ENCODE measurements at places on chromosomes 5 and 9.

DNA sequence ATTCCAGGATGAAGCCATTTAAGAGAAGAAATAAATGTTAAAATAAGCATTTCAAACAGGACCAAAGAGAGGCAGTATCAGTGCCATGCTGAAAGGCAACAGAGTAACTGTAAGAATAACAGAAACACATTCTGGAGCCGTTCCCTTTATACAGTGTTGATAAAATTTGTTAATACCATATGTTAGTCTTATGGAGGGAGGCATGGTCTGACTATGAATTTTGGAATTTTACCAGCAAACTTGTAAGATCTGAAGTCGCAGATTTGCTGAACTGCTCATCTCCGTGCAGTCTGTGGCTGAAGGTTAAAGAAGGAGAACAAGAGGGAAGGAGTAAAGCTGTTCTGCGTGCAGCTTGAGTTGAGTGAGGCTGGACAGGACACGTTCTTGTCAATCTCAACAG lies 508.4 kb downstream of the NFIB start:
- no peak for DNase-seq

- DNase-seq: no peak
These were observed 339.7 kb downstream of the ADAMTS6 start for GRCh38 chr5:65142016-65142415.

GRCh38 chr5:98205691-98206461 lies 567.6 kb upstream of the RGMB start:
- DNase-seq: peak; percentile 4

- no peak for DNase-seq
These were observed 63.1 kb downstream of the RNF38 start for GRCh38 chr9:36337002-36337401.

DNA sequence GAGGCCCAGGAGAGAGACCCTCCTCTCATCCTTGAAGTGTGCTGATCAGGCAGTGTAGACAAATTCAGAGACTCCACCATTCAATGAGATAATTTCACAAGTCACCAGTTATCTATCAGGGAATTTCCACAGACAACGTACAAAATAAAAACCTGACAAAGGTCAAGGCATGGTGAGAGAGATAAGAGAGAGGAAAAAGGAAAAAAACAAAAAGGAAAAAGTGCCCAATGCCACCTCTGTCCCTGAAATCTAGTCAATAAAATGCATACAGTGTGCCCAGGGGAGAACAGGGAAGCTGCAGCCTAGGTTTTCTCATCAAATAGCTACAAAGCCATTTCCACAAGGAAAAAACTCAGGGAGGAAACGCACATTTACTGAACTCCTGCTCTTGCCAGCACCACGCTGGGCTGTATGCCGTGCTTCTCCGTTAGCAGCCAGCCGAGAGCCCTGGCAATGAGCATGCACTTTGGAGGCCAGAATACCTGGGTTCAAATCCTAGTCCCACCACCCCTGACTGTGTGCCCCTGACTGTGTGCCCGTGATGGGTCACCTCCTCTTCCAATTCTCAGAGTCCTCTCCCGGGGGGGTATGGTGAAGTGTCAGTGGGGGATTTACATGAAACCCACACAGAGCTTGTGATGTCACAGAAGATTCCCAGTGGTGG lies 11.6 kb downstream of the WHRN start:
- no peak for DNase-seq

DNA sequence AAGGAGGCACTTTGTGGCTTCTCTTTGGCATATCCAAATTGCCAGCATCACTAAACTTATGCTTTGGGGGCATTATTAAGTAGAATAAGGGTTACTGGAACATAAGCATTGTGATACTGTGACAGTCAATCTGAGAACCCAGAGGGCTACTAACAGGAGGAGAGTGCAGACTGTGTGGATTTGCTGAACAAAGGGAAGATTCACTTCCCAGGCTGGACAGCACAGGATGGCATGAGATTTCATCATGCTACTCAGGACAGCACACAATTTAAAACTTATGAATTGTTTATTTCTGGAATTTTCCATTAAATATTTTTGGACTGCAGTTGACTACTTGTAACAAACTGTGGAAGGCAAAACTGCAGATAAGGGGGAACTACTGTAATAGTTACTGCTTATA lies 212.5 kb downstream of the TMC1 start:
- DNase-seq: no peak

DNA sequence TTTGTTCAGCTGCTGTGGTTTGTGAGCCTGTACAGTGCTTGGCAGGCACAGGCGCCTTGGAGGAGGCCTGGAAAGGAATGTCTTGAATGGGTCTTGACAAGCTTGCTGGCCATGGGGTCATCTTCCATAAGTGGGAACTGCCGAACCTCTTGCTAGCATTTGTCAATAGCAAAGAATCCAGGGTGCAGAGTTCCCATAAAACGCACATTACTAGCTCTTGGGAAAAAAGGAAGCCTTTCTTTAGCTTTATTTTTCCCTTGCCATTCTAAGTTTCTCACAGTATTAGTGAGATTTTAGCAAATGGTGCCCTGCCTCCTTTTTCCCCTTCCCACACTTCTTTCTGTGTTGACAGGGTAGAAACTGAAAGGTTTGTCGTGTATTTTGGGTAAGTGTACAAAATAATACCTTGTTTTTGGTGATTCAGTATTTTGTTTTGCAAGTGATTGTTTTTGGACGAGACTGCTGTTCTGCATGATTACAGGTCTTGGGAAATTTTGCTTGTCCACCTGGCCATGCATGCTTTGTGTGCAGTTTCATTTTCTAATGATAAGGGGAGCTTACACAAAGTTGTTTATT lies 82.0 kb downstream of the ADGRV1 start:
- DNase-seq: no peak

DNA sequence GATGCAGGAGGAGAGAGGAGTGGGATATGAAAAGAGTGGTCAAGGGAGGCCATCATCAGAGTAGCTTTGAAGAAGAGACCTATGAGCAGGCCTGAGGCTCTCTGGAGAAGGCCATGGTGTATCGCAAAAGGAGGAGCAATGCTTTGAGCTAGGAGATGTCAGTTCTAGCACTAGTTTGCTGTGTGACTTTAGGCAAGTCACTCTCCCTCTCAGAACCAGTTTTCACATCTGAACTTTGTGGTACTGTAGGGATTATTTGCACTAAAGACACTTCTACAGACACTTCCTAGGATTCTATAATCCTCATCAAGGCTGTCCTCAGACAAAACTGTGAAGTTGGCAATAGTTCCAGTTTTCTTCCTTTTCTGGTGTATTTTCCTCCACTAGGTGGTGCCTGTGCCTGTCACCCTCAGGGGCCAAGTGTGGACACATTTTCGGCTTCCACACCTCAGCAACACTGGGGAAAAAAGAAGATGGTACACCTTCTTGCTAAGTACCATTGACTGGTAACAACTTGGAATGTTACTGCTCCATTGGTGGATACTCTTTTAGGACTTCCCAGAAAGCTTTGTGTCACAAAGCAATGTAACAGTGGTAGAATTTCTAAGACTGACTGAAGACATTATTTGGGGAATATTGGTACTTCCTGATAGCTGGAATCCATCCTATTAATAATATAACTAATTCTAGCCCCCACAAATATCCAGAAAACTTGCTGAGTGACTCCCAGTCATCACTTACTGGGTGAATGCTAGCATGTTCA lies 9.9 kb downstream of the PAPPA start:
- no peak for DNase-seq

GRCh38 chr5:53445569-53445968 lies 34.9 kb upstream of the FST start:
- DNase-seq: no peak

- no peak for DNase-seq
These were observed 234.4 kb upstream of the ATP10B start for GRCh38 chr5:161086461-161086860.

GRCh38 chr9:122239722-122240121 lies 11.0 kb upstream of the LHX6 start:
- no peak for DNase-seq

DNA sequence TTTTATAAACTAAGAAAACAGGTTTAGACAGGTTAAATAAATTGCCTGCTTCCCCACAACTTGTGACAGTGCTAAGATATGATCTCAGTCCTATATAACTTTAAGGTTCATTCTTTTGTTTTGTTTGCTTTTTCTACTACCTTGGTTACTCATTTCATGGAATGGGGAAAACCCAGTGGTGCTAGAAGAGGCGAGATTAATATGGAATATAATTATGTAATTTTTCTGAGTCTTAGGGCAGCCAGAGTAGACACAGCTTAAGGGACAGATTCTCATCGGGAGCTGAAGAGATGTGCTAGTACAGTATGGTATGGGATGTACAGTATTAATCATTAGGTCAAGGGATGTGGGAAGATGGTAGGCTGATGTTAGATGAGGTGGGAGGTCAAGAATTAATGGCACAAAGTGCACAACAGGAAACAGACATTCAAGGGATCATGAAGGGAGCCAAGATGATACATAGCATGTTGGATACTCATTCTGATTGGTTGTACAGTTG lies 6.2 kb downstream of the TRIM32 start:
- DNase-seq: no peak

DNA sequence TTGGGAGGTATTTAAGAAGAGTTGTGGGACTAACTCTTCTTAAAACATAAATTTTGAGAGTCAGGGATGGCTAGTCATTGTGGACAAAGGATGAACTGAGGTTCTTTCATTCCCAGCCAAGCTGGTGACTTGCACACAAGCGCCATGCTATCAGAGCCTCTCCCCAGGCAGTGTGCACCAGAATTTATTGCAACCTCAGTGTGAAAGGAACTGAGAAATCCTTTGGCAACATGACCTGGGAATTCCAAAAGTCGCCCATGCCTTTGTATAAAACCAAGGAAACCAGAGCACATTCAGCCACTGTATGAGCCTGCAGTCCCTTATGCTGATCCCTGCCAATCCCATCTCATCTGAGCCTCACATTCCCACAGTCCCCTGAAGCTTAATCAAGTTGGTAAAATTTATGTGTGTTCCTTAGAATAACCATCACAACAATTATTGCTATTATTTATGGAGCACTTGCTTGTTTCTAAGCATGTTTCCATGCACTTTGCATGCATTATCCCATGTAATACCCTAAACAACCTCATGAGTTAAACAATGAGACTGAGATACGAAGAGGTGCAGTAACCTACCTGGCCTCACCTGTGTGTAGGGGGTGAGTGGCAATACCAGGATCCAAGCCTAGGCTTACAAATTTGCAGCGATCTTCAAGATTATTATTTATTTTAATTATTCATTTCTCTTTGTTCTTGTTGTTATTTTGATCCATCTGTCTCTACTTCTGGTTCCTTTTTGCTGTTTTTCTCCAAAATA lies 116.4 kb downstream of the NTRK2 start:
- DNase-seq: no peak

GRCh38 chr9:113536166-113536482 lies 72.6 kb downstream of the RGS3 start:
- DNase-seq: no peak

- DNase-seq: no peak
These were observed 167.7 kb upstream of the RPS23 start for GRCh38 chr5:82445726-82446335.

- DNase-seq: no peak
These were observed 152.8 kb downstream of the YIPF5 start for GRCh38 chr5:144017631-144018030.

DNA sequence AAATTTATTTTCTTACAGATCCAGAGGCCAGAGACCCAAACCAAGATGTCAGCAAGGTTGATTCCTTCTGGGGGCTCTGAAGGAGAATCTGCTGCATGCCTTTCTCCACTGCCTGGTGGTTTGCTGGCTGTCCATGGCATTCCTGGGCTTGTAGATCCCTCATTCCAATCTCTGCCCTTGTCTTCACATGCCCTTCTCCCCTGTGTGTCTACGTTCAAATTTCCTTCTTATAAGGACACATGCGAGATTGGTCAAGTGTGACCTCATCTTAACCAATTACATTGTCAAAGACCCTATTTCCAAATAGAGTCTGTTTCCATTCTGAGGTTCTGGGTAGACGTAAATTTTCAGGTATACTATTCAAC lies 84.5 kb upstream of the RAI14 start:
- peak; percentile 72 for DNase-seq

- DNase-seq: no peak
These were observed 11.5 kb downstream of the SARDH start for GRCh38 chr9:133726401-133727276.

DNA sequence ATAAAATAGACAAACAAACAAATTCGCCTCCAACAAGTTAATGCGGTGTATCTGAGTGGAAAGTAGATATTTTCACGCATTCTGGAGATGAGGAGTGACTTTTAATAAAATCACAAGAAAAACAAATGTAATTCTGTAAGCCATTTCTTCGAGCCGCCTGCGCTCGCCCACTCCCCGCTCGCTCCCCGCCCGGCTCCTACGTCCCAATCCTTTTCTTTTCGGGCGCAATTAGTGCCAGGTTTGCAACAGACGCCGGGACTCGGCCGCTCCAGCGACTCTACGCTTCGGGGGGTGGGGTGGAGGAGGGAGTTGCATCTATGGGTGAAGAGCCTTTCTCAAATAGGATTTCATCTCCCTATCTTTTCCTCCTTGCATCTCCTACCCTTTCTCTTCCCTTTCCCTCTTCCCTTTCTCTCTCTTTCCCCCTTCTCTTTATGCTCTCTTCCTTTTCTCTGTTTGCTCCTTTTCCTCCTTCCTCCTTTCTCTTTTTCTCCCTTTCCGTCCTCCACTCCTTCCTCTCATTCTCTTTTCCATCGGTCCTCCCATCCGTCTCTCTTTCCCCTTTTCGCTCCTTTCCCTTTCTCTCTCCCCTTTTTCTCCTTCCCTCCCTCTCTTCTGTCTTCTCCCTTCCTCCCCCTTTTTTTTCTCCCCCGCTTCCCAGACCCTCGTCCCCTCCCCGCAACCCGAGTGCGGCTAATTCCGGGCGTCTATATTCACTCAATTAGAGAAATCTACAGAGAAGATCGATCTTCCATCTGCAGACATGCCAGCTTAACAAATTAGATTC lies 6.1 kb upstream of the OTP start:
- DNase-seq: no peak

- no peak for DNase-seq
These were observed 20.2 kb downstream of the TRIM7 start for GRCh38 chr5:181184845-181185216.

- DNase-seq: peak; percentile 46
These were observed 3.0 kb upstream of the UBE2R2 start for GRCh38 chr9:33813712-33814641.

- DNase-seq: no peak
These were observed 59.4 kb downstream of the EHMT1 start for GRCh38 chr9:137678202-137678601.

DNA sequence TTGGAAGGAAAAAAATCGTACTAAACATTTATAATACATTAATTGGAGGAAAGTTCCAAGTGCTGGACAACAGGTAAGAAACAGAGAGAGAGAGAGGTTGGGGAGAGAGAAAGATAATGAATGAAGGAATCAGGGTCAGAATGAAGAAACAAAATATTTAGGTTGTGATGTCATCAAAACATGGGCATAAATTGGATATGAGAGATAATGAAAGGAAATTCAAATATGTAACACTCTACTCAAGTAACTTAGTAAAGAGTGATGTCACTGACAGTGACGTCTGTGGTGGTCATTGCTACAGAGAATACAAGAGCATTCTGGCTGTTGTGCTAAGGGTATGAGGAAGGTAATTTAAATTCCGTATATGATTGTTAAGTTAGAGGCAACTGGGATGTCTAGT lies 543.4 kb upstream of the COX7C start:
- no peak for DNase-seq

GRCh38 chr5:154140381-154140780 lies 50.2 kb upstream of the GALNT10 start:
- no peak for DNase-seq

GRCh38 chr9:105245891-105246161 lies 1.4 kb downstream of the SLC44A1 start:
- no peak for DNase-seq

All from HS-27A (cell line).